DMS 273 treated with DMSO at 0.1 percent for 48 hours (cell line): ENCODE measurements at places on chromosomes 7 and 10.
A peak's percentile ranks its signal among the peaks of the same experiment; 100 is the strongest.

GRCh38 chr7:139563856-139564255, 40.4 kb downstream of the CLEC2L start:
- DNase-seq: no peak

GRCh38 chr7:36538126-36538525, 148.5 kb downstream of the ANLN start:
- DNase-seq: no peak

GRCh38 chr10:132506711-132507408, 30.7 kb upstream of the INPP5A start:
- DNase-seq: no peak

GRCh38 chr10:63221950-63222349, 88.8 kb downstream of the NRBF2 start:
- DNase-seq: no peak

GRCh38 chr7:144470078-144470477, 66.6 kb upstream of the NOBOX start:
- DNase-seq: no peak

- no peak for DNase-seq
Observed at GRCh38 chr7:122460936-122461335, 156.4 kb upstream of the FEZF1 start.

- no peak for DNase-seq
Observed at GRCh38 chr7:30683816-30684215, 1.6 kb upstream of the CRHR2 start.

DNA sequence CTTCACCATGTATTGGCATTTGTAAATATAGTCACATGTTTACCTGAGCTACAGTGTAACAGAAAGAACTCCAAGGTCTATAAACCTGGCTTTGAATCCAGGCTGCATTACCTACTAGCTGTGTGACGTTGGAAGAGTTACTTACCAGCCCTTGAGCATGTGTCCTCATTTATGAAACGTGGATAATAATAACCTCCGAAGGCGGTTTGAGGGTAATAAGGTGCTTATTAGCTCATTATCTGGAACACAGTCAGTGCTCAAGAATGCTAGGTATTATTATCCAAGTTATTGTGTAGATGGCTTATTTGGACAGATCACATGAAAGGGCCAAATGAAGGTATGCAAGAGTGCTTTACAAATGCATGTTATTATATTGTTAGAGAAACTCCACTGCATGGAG, 64.9 kb downstream of the SEC23IP start:
- no peak for DNase-seq

GRCh38 chr10:74890460-74890859, 64.1 kb downstream of the KAT6B start:
- no peak for DNase-seq

DNA sequence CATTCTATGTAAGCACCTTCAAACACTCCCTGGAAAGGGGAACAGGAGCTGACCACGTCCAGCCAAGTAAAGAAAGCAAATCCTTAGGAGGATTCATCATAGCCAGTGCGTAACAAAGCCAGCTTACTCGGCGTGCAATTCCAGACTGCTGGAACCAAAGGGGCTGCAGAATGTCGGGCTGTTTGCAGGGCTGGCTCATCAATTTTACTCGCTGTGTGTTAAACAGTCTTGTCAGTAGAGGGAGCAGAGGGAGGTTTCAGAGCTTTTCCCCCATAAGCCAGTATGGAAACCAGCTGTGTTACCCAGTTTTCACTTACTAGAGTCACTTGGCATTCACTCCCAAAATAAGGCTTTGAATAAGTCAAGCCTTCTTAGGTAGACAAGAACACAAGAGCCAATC, 127.1 kb downstream of the KMT2E start:
- no peak for DNase-seq

DNA sequence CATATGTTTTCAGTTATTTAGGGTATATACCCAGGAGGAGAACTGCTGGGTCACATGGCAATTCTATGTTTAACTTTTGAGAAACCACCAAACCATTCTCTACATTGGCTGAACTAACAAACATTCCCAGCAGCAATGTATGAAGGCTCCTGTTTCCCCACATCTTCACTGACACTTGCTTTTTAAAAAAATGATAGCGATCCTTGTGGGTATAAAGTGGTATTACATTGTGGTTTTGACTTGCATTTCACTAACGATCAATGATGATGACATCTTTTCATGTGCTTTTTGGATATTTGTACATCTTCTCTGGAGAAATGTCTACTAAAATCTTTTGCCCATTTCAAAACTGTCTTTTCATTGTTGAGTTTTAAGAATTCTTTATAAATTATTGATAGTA, 51.2 kb upstream of the ANAPC16 start:
- DNase-seq: no peak

- no peak for DNase-seq
Observed at GRCh38 chr10:100969187-100970075, at the start of gene SEMA4G. Gene SEMA4G, plus strand, starts transcription at chr10:100969504. Its CDS starts 3,409 bp downstream, at chr10:100972913.

GRCh38 chr10:68284062-68285001, 47.5 kb upstream of the HNRNPH3 start:
- DNase-seq: no peak

DNA sequence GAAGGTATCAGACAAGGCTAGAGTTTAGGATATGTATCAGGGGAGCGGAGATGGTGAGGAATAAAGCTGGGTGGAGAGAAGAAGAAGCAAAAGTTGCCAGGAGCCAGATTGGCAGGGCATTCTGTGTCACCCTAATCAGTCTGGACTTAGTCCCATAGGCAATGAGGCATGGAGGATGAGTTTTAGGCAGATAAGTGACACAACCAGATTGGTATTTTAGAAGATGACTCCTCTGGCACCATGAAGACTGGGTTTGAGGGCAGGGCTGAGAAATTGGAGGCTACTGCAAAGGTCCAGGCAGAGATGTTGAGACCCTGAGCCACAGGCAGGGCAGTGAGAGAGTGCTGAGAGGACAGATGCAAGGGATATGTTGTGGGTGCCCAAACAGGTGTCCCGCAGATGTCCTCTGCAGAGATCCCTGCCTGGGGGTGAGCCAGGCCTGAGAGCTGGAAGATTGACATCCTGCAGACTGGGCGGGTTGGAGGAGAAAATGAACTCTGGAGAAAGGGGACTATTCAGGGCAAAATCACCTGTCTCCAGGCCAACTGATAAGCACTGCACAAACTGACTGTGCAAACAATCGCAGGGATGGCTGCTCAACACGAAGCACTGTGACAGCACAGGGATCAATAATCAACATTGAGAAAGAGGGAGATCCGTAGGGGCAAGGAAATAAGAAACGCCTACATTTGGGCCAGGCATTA, 11.9 kb upstream of the HABP2 start:
- no peak for DNase-seq

DNA sequence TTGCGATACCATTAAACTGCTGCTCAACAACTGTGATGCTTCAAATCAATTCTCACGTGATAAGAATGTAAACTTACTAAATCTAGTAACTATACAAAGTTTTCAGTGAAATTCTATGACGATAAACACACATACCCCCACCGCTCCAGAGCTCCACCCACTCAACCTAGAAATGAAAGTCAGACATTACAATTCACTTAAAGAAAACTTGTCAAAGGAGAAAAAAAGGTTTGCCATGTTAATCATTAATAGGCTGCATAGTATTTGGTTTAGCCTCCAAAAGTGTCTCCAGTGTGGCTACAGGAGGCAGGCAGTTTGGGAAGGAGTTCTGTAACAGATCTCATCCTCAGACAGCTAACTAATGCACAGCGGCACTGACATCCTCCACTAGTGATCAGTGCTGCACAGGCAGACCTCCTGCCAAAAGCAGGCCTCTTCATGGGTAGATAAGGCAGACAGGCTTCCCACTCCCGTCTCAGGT, 3.1 kb downstream of the HERPUD2 start:
- no peak for DNase-seq

DNA sequence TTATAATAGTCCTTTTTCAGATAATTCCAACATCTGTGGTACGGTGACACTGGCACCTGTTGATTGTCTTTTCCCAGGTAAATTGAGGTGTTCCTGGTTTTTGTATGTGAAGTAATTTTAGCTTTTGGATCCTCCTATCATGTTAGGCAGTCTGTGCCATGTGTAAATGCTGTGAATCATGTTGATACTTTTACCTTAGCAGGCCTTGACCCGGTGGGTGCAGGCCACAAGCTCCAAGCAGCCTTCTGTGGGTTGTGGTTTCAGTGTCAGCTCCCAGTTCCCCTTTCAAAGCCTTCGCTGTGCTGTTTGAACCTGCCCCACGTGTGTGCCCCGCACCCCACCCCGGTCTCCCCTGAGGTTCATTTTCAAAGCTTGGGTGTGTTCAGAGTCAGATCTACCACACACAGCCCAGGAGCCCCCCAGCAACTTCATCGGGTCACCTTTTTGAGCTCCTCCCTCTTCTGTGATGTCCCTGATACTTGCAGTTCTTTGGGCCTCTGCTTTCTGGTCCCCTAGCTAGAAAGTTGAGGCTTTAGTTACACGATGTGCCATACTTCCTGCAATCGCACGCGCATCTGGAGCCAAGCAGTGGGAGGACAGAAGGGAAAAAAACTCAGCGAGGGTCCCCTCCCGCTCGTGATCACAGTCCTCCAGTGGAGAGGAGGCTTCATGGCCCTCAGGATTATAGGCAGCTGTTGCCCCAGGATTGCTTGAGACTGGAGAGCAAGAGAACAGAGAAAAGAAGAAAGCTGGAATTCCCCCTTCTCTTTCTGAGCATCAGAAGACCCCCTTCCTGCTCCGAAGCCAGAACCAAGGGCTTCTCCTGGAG, 8.7 kb upstream of the BHLHA15 start:
- DNase-seq: no peak

- DNase-seq: no peak
Observed at GRCh38 chr10:46282842-46283574, 3.8 kb upstream of the ANTXRL start.

DNA sequence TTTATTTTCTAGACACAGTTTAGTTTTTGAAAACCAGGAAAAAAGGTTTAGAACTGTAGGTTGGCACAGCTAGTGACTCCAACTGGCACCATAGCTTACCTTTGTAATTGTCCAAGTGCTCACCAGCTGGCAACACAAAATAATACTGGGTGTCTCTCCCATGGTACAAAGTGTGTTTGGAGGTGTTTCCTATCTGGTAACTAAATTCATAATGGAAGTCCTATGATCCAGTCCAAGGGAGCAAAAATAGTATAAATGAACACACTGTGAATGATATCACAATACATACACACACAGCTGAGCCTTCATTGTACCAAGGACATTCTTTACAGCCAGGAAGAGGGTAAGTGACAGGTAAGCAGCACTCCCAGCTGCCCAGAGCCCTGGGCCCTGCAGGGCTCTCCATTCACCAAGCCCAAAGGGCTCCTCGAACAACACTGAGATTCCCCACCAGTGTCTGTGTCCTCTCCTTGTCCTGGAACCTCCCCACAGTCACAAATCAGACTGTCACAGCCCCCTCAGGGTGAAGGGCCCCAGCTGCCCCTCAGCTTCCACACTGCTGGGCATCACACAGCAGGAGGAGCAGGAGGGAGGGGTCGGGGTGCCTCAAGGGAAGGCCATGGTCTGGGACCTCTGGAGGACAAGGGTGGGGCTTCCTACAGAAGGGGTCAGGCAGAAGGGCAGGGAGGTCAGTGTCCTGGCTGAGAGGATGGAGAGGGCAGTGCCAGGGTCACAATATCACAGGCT, 72.1 kb downstream of the PKD1L1 start:
- no peak for DNase-seq

DNA sequence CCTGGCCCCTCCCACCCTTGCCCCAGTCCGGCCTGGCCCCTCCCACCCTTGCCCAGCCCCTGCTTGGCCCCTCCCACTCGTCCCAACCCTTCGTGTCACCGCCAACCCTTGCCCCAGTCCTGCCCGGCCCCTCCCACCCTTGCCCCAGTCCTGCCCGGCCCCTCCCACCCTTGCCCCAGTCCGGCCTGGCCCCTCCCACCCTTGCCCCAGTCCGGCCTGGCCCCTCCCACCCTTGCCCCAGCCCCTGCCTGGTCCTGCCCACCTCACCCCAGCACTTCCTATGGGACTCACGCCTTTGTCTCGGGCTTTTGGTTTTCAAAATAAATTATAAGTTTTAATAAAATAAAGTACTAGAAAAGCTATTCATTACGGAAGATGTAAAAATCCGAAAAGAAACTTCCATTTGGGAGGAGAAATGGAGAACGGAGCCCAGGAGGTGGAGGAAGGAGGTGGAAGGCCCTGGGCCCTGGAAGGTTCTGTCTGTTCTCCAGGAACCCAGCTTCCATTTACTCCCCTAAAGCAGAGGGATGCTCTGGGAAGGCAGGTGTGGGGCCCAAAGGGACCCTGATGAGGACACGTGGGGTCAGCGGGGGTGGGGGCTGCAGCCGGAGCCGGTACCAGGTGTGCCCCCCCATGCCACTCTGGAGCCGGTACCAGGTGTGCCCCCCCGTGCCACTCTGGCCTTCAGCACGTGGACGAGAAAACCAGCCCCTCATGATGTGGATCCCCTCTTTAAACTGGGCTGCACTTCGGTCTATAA, 52.2 kb downstream of the PWWP2B start:
- DNase-seq: no peak

DNA sequence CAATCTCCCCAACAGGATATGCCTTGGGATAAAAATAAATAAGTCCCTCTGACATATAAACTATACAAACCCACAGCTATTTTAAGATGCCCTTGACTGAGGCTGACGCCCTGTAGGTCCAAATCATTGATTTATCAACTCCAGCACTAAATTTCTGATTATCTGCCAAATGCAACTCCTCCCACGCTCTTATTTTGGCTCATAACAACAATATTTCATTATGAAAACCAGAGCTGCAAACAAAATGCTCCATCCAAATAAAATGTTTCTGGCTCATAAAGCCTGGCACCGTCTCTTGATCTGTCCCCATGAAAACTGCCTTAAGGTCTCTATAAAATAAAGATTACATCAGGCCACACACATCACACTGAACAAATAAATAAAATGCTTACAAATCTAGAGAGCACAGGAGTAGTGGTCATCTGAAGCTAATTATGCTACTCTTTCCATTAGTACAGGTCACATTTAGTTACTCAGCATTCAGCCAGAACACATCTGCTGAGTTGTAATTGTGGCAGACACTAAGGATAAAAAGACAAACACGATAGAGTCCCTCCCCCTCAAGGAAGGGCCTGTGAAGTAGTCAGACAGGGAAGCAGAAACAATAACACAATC, 28.8 kb downstream of the CACUL1 start:
- DNase-seq: no peak

GRCh38 chr7:99974681-99975080, 1.1 kb downstream of the AZGP1 start:
- DNase-seq: no peak

- DNase-seq: no peak
Observed at GRCh38 chr7:128827971-128828711, 2.1 kb upstream of the FLNC start.

- peak; percentile 2 for DNase-seq
Observed at GRCh38 chr10:76086170-76086760, 654.8 kb downstream of the LRMDA start.

DNA sequence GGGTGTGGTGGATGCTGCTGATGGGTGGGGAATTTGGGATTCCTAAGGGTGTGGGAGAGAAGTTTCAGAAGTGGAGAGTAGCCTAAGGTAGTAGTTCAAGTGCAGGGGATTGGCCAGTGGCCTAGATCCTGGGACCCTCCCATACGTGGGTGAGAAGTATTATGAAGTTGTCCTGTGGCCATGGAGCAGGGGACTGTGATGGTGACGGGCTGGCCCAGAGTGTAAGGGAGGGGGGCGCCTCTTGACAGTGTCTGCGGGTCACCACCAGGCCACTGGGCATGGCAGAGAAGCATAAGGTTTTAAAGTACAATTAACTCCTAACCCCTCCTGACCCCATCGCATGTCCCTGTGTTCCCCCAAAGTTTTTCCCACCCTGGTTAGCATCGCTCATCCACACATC, 70.2 kb downstream of the RBM33 start:
- DNase-seq: no peak

- DNase-seq: no peak
Observed at GRCh38 chr7:2589341-2589740, 30.6 kb downstream of the IQCE start.

GRCh38 chr10:75400163-75400770, 1.3 kb downstream of the ZNF503 start:
- no peak for DNase-seq
